ENCODE measurements at places on chromosomes 12 and 14.

DNA sequence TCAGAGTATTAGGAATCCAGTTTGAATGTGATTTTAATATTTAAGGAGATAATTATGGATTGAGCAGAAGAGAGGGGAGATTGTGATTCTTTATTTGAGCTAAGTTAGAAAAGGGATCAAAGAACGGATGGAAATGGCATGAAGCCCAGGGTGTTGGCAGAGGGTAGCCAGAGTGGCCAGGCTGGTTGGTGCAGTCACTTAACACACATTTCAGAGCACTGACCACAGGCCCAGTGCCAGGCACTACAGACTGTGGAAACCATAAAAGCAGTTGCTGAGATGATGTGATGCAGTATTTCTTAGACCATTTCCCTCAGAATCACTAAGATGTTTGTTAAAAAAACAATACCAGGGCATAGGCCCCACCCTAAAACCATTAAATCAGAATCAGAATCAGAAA, 167.7 kb upstream of the AMIGO2 start:
- no peak for DNase-seq

DNA sequence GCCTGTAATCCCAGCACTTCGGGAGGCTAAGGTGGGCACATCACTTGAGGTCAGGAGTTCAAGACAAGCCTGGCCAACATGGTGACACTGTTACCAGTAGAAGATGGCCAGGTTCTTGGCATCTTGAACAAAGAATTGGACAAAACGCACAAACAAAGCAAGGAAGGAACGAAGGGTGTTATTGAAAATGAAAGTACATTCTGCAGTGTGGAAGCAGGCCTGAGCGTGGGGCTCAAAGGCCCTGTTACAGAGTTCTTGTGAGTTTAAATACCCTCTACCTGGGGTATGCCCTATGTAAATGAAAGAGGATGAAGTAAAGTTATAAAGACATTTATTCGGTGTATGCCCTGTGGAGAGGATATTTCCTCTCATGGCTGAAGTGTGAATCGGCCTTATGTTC, 20.8 kb upstream of the CDK17 start:
- no peak for DNase-seq

GRCh38 chr12:122979001-122979907, 1.2 kb upstream of the ARL6IP4 start:
- no peak for DNase-seq

- no peak for DNase-seq
Measured at GRCh38 chr12:118417942-118418341, 41.6 kb downstream of the SUDS3 start.

GRCh38 chr14:32754209-32754608, 184.5 kb upstream of the NPAS3 start:
- no peak for DNase-seq

GRCh38 chr12:48307269-48307668, 43.5 kb downstream of the ZNF641 start:
- DNase-seq, result no peak

GRCh38 chr12:129687731-129688130, 216.1 kb downstream of the TMEM132D start:
- no peak for DNase-seq

DNA sequence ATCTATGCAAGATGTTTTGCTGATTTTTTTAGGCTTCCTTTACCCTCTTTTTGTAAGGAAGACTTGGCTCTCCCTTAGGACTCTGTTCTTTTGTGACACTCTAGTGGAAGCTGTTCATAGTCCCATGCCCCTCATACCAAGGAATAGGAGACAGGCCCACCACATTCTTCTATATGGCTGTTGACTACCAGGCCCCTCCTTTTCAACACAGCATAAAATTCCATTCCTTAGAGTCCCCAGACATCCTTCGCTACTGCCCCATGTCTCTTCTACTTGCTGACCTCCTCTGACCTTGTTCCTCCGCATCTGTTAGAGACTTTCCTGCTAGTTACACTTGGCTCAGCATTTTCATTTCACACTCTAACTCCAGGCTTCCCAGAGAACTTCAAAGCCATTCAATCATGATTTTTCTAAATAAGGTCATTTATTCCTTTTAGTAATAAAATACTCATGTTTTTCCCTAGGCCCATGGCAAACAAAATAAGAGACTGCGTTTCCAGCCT, 9.7 kb downstream of the PIK3C2G start:
- no peak for DNase-seq
